ENCODE measurements at places on chromosomes 4 and X.

DNA sequence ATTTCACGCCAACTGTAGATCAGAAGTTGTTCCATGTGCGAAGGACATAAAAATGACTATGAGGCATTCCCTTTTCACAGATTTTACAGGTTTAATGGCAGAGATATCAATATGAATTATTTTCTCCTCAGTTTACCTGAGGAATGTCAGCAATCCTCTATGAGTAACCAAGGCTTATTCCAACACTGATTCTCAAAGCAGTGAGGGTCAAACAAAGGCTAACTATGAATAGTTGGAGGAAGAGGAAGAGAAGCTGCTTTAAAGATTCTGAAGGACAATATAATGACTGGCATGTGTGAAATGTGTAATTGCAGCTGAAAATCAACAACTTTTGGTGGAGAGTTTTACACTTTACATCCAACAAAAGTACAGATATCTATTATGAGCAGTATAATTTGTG is 29.1 kb downstream of the NAF1 start:
- no peak for DNase-seq

- no peak for DNase-seq
These were observed 1.4 kb downstream of the PAQR3 start for GRCh38 chr4:78937837-78938236.

GRCh38 chr4:6332042-6332668 is 62.5 kb downstream of the WFS1 start:
- no peak for DNase-seq

- no peak for DNase-seq
These were observed 33.2 kb upstream of the SLC9A7 start for GRCh38 chrX:46791927-46792809.

DNA sequence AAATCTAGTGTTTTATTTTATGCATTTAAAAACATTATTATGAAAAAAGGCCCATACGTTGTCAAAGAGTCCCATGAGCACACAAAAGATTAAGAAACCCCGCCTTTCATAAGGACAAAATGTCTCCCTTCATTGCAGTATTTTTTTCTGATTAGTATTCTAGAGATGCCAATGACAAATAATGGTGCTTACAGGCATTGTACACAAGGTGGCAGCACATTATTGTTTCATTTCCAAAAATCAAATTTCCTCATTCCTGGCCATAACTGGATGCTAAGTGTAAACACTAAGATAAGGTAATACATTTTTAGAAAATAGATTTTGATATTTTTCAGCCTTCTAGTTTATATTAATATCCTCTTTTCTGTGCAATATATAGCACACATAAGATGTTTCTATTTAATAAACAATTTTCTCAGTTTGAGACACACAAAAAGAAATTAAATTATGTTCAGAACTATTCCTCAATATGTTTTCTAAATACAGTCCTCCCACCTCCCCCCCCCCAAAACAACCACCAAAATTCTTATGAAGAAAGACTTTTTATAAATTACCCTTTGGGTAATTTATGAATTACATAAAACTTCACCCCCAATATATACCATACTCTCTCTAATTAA is 47.7 kb downstream of the TIGD2 start:
- DNase-seq: no peak

- no peak for DNase-seq
These were observed 14.1 kb upstream of the PPARGC1A start for GRCh38 chr4:23903859-23904438.

GRCh38 chrX:9530848-9531274 is 66.0 kb downstream of the TBL1X start:
- peak; percentile 51 for DNase-seq

- DNase-seq: no peak
These were observed 55.3 kb downstream of the PALLD start for GRCh38 chr4:168551945-168552695.

DNA sequence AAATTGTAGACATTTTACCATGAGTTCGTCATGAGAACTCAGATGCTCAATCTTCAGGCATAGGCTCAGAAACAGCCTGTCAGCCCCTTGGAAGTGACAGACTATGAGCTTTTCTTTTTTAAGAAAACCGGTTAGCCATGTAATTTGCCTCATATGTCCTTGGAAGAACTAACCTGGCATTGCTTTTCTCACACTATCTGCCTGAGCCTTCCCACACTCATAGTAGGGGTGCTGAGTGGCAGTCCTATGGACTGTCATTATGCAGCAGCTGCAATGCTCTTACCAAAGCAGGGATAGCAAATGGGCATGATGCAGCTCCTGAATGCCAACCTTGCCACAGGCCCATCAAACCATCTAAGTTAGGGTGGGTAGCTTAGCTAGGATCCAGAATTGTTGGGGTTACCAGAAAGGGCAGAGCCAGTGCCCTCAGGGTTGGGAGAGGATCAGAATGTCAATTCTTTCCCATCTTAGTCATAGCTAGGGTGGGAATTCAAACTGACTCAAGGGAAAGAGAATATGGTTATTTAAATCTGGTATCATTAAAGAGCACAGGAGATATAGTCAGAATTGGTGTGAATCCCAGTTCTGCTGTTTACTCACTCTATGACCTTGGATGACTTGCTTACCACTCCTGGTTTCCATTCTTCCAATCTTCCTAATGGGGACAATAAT is 230.6 kb upstream of the CPEB2 start:
- DNase-seq: no peak

DNA sequence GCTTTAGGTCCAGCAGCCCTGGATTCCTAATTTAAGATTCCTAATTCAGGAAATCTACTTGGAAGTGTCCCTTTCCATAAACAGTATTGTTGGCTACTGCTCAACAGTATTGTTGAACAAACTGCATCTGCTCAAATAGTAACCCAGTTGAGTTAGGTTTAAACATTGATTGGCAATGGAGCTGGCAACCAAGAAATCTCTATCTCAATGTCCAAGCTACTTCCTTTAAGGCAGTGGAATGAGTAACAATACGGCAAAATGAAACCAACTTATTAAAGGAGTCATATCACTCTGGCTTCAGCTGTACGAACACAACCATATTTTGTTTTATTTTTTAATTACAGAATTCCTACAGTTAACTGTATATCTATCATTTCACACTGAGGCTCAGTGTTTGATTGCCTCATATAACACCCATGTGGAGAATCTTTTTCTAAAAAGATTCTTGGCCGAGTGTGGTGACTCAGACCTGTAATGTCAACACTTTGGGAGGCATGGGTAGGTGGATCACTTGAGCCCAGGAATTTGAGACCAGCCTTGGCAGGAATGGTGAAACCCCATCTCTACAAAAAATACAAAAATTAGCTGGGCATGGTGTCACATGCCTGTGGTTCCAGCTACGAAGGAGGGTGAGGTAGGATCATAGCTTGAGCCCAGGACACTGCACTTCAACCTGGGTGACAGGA is 71.7 kb upstream of the IL13RA1 start:
- no peak for DNase-seq

- DNase-seq: no peak
These were observed 264.5 kb downstream of the IL15 start for GRCh38 chr4:141900856-141901255.
